ENCODE measurements at places on chromosomes 13 and 19.

- H3K4me1 ChIP-seq = no peaks in the 10 kb centered on the region
- no peaks in the 10 kb centered on the region for H3K27me3 ChIP-seq
- no peak for DNase-seq
- no peak overlapping the region for H3K4me3 ChIP-seq
Observed at GRCh38 chr13:31649766-31650165, 89.6 kb upstream of the RXFP2 start.

GRCh38 chr13:102587916-102588315 is 8.9 kb upstream of the TPP2 start:
- H3K27ac ChIP-seq = no peak overlapping the region
- H3K4me3 ChIP-seq = no peak overlapping the region
- peaks cover 17% of the 10 kb centered on the region for H3K4me1 ChIP-seq
- H3K36me3 ChIP-seq = no peaks in the 10 kb centered on the region
- no peak for DNase-seq
- peaks cover 5% of the 10 kb centered on the region for H3K27me3 ChIP-seq

- no peak for DNase-seq
- no peaks in the 10 kb centered on the region for H3K36me3 ChIP-seq
- H3K4me1 ChIP-seq = peaks cover 20% of the 10 kb centered on the region
- no peak overlapping the region for H3K4me3 ChIP-seq
Observed at GRCh38 chr13:27601803-27602202, 18.5 kb downstream of the LNX2 start.

DNA sequence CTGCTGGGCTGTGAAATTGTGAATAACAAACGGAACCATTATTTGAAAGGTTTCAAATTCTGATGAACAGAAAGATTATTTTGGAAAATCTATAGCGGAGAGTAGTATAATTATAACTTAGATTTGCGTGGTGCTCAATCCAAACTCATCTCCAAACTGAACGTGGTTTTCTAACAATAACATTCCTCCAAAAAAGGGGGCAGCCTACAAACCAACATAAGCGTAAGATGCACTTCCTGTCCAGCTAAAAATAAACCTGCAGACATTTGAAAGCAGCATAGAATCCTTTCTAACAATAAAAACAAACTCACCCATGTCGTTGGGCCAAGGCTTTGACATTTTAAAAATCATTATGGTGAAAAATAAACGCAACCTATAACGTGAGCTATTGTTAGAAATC is 178.4 kb downstream of the COL4A1 start:
- H3K36me3 ChIP-seq = no peaks in the 10 kb centered on the region
- H3K27ac ChIP-seq = no peak overlapping the region
- DNase-seq = no peak
- H3K4me3 ChIP-seq = no peak overlapping the region
- no peaks in the 10 kb centered on the region for H3K4me1 ChIP-seq

DNA sequence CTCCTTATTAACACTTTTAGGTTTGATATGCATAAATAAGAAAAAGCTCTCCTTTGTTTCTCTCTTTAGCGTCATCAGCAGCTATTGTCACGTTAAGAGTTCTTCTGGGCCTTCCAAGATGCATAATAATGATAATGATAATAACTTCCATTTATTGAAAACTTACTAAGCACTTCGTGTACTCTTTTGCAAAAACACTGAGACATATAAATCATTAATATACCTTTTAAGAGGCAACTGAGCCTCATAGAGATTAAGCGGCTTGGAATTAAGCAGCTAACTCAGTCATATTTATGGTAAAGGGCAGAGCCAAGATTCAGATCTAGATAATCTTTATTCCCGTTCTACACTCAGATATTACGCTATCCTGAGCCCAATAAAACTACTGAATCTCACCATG is 1105.1 kb downstream of the OLFM4 start:
- H3K27ac ChIP-seq = no peak overlapping the region
- H3K4me3 ChIP-seq = no peak overlapping the region
- no peaks in the 10 kb centered on the region for H3K36me3 ChIP-seq
- no peak for DNase-seq
